SHP77 (cell line): ENCODE measurements at places on chromosomes 13 and 19.

DNA sequence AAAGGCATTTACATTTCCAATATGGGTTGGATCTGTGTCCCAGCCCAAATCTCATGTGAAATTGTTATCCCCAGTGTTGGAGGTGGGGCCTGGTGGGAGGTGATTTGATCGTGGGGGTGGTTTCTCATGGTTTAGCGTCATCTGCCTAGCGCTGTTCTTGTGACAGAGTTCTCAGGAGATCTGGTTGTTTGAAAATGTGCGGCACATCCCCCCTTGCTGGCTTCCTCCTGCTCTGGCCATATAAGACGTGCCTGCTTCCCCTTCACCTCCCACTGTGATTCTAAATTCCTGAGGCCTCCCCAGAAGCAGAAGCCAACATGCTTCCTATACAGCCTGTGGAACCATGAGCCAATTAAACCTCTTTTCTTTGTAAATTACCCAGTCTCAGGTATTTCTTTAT is 126.2 kb upstream of the FNDC3A start:
- no peak for DNase-seq

DNA sequence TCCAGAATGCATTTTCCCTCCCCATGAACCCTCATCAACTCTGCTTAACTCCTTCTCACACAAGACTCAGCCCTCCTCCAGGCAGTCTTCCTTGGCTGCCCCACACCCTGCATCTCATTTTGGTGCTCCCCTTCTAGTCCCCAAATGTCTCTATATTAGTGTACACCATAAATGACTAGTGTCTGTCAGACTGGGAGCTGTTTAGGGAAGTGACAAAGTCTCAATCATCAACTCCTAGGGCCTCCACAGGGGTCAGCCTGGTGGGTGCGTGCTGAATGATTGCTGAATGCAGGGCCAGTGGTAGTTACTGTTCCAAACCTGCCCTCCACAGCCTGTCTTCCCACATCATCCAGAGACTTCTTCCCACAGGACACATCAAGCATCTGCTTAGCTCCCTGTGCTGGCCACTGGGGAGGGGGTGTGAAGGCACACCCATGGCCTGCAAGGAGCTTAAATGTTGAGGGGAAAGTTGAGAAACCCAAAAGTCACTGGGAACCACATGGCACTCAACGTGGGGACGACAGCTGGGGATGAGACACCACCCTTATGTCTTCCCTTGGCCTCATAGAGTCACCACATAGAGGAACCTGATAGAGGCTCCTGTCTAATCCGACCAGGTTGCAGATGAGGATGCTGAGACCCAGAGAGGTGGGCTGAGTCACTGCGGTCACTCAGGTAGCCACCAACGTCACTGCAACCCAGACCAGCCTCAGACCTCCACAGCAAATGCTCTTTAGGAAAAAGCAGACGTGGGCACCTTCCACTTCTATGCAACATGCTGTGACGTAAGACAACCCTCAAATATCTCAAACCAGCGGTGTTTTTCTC is 79.3 kb upstream of the TM9SF2 start:
- no peak for DNase-seq

GRCh38 chr13:96338030-96338429 is 248.1 kb downstream of the HS6ST3 start:
- DNase-seq = no peak

DNA sequence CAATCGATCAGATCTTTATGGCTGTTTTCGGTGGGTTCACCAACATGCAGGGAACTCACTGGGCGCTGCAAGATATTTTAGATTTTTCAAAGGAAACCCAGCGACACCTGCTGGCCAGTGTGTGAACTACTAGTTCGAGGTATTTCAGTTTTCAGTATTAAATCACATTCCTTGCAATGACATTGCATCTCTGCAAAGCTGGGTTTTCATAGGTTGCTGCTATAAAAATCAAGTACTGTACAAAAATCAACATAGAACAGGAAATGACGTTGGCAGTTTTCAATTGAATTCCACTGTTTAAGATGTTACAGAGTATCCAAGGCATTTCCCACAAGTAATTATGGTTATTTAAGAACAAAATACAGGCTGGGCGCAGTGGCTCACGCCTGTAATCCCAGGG is 17.6 kb downstream of the LIG1 start:
- peak; percentile 27 for DNase-seq

- DNase-seq = no peak
Observed at GRCh38 chr19:49852631-49853126, 1.7 kb downstream of the PTOV1 start.

DNA sequence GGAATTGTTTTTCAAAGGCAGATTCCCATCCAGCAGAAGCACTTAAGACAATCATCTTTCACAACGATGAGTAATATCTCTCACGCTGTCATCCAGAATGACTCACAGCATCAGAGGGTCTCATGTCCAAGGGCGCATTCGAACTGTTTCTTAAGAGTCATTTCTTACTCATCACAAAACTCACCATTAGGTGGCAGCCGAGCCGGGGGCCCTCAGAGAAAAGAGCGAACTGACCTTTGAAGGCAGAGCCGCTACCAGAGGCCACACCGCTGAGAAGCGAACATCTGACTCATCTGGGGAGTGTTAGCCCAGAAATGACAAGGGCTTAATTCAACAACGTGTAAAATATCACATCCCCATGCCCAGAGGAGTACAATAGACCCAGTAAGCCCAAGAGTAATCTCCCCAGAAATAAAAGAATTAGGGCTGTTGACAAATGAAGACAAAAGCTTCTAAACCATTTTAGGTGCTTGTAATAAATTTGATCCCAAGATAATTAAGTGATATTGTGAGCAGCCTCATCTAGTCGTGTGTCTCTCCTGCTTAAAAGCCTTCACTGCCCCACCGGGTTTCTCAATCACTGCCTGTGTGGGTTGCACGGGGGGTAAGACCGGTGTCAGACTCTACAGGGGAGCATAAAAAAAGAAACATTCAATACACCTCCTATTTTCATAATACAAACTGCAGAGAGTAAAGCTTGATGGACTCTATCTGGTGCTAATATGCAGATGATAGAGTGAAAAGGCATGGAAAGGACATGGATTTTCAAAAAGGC is 96.2 kb downstream of the CYSLTR2 start:
- no peak for DNase-seq

DNA sequence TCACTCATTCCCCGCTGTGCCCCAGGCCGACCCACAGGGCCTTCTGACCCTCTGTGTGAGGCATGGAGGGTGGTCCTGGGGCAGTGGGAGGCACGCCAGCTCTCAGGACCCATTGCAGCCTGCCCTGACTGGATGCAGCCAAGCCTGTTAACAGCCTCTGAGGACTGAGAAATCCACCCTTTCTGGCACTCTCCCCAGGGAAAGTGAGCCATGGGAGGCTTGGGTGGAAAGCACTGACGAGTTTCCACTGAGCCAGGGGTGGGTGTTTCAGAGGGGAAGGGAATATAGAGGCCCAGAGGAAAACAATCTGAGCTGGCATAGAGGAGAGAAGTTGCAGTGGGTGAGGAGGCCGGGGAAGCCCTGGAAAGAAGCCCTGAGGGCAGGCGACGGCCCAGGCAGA is 30.6 kb upstream of the SLC7A10 start:
- no peak for DNase-seq

DNA sequence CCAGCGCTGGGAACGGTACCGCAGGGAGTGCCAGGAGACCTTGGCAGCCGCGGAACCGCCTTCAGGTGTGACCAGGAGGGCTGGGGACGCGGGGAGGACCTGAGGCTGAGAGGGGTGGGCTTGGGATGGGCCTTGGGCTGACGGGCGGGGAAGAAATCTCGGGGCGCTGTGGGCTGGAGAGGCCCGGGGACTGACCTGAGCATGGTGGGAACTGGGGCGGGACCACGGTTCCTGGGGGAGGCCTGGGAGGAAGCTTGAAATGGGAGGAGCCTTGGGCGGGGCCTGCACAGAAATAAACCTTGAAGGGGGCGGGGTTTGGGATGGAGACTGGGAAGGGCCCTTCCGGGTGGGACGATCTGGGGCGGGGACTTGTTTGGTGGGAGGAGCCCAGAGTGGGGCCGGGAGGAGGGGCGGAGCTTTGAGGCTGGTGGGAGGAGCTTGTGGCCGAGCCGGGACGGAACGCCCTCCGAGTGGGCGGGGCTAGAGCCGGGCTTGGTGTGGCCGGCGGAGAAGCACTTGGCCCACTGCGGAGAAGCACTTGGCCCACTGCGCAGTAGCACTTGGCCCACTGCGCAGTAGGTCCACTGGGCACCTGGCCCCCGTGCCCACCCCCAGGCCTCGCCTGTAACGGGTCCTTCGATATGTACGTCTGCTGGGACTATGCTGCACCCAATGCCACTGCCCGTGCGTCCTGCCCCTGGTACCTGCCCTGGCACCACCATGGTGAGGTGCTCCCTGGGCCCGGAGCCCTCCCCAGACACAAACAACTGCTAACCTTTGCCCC is 2.8 kb downstream of the GIPR start:
- DNase-seq = peak; percentile 37

DNA sequence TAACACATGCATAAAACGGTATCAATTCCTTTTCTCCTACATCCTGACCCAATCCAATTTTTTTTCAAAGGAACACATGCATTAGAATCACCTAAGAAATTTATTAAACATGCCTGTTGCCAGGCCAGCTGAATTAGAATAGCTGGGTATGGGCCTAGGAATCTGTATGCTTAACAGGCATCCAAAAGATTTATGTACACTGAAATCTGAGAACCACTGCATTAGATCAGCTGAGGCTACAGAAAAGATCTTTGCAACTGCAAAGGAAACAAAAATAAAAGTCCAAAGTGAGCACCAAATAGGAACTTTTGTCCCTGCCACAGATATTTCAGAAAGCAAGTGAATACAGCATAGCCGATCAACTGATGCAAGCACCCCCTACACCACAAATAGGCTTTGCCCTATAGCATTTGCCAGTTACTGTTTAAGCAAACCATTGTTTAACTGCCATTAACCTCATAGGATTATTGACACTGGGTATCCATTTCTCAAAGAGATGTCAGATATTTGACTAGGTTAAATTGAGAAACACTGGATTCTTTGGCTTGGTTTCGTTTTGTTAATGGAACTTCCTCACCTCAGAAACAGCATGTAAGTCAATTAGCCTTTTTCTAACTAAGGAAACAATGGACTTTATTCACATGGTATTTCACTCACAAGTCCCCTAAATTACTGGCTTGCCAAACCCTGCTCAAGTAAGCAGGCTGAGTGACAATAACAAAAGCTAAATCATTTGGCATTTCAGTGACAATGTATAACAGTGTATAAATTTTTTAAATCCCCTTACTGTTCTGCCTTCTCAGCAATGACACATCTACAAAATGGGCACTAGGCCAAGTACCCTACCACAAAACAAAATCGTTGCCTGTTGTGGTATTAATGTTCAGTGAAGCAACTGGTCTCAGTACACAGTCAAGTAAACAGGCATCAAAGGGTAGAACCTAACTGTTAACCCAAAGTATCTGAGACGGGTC is 67.8 kb downstream of the SUCLA2 start:
- DNase-seq = no peak

- DNase-seq = no peak
Observed at GRCh38 chr13:46339035-46339666, 47.9 kb downstream of the RUBCNL start.

GRCh38 chr13:89181041-89181440 is 1509.9 kb downstream of the SLITRK5 start:
- DNase-seq = no peak

GRCh38 chr13:112999414-113000177 is 30.6 kb downstream of the MCF2L start:
- no peak for DNase-seq

DNA sequence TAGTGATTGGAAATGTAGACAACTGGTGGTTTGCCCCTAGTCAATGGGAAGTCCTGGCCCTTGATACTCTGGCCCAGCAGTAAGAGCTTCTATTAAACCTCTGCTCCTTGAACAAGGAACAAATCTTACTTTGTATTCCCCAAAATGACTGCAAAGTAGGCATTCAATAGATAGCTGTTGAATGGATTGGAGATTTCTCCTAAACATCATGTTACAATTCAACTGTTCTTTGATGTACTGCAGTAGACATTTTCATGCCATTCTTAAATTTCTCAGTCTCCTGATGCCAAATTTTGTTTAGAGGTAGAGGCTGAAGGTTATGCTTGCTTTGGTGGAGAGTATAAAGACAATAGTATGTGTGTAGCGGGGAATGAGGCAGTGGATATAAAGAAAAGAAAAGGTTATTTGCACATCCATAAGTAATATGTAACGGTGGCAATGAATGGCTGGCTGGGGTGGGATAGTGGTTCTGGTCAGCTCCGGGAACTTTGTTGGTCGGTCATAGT is 12.8 kb downstream of the MIR17HG start:
- DNase-seq = no peak

- DNase-seq = peak; percentile 85
Observed at GRCh38 chr19:1239796-1240737, 1.5 kb upstream of the ATP5F1D start.

DNA sequence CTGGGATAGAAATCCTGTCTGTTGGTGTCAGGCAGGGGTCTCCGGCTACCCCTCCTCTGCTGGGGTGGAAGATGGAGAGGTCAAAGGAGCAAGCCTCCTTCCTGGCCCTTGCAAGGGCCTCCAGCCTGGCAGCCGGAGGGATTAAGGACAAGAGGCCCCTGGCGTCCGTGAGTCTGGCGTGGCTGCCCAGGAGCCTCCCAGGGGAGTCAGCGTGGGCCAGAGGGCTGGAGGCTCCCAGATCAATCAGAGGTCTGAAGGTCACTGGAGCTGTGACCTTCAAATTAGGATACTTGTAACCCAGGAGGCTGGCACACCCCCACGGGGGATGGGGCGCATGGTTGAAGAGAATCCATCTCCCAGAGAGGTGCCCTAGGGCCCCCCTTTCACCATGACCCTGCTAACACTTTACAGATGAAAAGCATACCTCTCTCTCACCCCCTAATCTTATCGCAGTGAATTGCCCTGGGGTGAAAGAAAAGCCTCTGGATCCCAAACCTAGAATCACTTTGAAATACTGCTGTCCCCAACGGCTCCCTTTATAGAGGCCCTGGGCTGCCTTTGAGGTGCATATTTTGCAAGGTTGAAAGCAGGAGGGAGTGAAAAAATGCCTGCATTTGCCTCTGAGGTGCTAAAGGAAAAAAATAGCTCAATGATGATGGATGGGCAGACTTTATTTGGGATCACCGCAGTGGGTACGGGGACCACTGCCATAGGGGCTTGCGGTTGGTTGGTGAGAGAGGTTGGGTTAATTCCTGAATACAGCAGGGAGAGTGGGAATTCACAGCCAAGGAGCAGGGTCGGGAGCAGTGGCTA is 44.9 kb upstream of the PEG3 start:
- DNase-seq = no peak

DNA sequence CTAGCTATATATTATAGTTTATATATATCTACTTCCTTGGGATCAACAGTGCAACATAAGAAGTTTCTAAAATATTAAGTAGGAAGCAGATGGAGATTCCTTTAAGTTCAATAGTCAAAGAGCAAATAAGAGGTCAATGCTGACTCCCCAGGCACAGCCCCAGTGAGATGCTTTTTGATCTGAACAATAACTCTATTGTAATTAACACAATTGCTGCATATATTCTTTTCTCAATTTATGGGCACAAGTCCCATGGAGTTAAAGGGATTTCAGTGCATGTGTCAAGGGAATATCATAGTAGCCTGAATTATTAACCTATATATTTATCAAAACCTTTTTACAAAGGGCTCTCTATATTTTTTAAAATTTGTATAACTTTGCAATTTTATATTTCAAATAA is 180.8 kb downstream of the SPRY2 start:
- DNase-seq = no peak
